GM18507 (cell line): ENCODE measurements at places on chromosomes 4 and X.

GRCh38 chr4:53023677-53024299 is 161.7 kb downstream of the RASL11B start:
- DNase-seq, result no peak

- DNase-seq, result no peak
These were observed 361.5 kb upstream of the FMR1 start for GRCh38 chrX:147550217-147550616.

GRCh38 chrX:117985241-117985640 is 131.4 kb downstream of the KLHL13 start:
- DNase-seq, result no peak

DNA sequence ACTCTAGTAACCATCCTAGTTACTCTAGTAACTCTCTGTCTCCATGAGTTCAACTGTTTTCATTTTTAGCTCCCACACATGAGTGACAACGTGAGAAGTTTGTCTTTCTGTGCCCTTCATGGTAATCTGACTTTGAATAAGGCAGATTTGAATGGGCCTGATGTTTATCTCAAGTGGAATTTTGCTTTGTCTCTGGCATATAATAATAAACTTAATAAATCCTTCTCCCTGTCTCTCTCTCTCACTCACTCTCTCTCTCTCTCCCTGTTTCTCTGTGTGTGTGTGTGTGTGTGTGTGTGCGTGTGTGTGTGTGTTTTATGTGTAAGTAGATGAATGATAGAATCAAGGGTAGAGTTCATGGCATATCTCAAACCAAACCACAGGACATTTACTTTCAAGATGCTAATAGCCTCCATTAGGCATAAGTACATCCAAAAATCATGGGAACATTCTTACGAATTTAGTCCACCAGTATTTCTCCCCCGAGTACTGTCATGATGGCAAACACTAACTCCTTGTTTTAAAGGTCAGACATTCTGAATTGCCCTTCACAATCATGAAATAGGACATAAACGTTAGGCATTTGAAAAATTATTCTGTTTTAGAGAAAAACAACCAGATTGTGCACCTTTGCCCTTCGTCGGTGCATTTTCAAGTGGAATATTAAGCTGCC is 193.1 kb downstream of the SPATA18 start:
- no peak for DNase-seq

- no peak for DNase-seq
These were observed 3.8 kb upstream of the FGG start for GRCh38 chr4:154616287-154616686.

DNA sequence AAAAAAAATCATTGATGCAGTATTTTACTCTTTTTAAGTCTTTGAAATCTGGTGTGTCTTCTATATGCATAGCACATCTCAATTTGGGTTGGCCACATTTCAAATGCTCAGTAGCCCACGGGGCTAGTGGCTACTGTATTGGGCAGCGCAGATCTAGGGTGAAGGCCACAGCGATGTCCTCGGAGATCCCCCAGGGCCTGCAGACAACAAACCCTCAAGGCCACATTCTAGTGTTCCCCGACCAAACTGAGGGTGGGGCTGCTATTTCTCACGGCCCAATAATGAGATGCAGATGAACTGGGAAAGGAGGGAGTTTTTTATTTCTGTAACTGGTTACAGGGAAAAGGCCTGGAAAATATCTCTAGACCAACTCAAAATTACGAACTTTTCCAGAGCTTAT is 23.6 kb downstream of the NYX start:
- DNase-seq, result no peak

DNA sequence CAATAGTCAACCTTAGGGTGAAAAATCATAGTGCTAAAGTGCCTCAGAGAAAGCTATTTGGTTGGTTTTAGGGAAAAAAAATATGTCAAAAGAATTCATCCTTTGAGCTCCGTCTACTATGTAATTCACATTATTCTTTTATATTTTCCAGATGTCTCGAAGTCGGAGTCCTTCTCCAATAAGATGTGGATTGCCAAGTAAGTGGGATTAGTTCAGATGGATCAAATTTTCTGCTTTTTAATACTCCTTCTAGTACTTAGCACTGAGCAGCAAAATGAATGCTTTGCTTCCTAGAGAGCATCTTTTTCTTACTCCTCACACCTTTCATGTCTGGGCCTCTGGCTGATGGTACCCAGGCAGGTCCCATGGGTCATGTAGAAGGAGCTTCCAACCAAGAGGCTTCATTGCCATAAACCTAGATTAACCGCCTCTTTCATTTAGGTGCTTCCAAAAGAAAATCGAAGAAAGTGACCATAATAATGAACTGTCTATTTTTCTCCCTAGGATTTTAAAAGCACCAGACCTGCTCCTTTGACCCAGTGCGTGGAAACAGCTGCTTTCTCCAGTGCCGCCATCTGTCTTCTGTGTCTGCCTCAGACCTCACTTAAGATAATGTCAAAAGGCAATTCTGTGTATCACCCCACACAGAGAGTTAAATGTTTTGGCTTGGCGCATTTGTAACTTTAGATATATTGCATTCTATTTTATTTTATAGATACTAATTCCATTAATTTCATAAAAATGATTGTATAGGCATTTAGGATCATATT is 43.5 kb downstream of the SPATA18 start:
- DNase-seq, result no peak

DNA sequence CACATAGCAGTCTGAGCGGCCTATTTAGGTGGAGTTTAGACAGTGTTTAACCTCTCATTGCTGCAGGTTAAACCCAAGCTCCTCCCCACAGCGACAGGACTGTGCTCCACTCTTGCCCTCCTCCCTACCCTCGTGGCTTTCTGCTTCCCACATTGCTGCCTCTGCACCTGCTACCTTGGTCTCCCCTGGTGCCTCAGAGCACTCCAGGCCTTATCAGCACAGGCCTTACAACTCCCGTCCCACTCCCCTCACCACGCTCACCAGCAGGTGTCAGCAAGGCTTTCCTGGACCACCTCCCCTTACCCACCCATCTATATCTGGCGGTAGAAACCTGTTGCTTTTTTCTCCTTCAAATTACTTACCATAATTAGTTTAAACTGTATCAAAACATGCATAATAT is 18.6 kb downstream of the HELT start:
- no peak for DNase-seq

DNA sequence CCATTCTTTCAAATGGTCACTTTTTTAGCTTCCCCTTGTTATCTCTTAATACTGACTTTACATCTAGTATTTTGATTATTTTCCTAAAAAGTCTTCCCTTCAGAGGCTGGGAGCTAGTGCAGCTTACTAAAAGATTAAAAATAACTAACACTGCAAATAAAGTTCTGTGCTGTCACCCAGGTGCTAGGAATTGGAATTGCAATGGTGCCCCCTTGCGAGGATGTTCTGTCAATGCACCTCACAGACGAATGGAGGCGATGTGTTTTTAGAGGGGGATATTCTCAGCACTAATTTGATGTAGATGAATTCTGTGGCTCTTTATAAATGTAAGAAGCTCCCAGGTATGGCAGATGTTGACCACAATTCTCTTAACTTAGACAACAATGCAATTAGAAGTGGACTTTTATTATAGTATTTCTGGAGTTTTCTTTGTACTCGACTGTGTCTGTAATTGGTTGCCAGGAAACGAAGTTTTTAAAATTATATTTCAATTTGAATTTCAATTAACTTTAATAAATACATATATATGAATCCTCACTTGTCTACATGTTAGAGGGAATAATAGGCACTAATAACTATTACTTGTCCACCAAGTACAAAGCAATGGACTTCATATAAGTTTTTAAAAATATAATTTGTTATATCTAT is 22.0 kb upstream of the SMIM31 start:
- peak; percentile 15 for DNase-seq

GRCh38 chr4:135269125-135269890 is 1067.7 kb upstream of the PABPC4L start:
- DNase-seq, result no peak

DNA sequence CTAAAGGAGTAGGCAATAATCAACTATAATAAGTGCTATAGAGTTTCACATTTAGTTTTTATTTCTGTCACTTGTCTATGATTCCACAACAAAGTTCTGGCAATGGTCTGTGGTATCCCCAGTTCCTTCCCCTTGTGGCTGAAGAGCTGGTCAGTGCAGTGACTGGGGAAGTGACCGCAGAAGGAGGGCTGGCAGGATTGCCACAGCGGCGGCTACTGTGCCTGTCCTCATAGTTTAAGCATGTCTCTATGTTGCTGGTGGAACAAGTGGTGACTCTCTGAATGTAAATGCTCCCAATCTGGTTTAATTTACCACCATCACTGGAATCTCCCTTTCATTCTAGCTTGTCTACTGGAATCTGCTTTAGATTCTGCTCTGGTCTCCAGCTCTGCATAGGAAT is 170.6 kb upstream of the GK2 start:
- no peak for DNase-seq
